SK-N-MC (cell line): ENCODE measurements at places on chromosomes 4 and X.

DNA sequence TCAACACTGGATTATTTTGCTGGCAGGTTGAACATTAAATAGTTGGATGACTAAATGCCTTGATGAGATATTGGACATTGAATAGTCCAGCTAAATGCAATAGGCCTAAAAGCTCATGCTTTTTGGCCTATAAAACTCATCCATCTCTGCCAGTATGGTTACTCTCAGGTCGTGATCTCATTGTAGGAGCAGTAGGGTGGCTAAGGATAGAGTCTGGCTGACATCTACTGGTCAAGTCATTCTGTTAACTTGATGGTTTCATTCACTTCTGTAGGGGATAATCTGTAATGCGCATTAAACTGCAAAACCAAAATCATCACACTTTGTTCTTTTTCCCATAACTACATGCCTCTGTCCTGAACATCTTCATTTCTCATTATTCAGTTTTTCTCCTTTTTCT is 227.0 kb downstream of the DKK2 start:
- no peak for DNase-seq

- DNase-seq: no peak
Observed at GRCh38 chr4:156501962-156502361, 469.6 kb downstream of the PDGFC start.

DNA sequence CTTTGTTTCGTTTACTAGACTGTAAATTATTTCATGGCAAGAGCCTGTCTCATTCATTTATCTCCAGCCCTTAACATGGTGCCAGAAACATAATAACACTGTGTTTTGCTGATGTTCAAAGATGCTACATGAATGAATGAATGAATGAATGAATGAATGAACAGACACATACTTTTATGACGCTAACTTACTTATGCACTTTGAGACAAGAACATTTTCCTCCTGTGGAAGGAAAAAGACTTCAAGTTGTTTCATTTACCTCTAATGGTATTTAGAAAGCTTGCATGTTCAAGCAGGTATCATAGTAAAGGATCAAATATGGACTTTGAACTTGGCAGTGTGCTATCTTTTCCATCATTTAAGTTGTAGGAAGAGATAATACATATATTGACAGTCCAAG is 131.6 kb downstream of the GLRA2 start:
- DNase-seq: no peak

- no peak for DNase-seq
Observed at GRCh38 chrX:2478546-2479419, 22.0 kb downstream of the DHRSX start.
